ENCODE measurements at places on chromosomes 6 and 20.

DNA sequence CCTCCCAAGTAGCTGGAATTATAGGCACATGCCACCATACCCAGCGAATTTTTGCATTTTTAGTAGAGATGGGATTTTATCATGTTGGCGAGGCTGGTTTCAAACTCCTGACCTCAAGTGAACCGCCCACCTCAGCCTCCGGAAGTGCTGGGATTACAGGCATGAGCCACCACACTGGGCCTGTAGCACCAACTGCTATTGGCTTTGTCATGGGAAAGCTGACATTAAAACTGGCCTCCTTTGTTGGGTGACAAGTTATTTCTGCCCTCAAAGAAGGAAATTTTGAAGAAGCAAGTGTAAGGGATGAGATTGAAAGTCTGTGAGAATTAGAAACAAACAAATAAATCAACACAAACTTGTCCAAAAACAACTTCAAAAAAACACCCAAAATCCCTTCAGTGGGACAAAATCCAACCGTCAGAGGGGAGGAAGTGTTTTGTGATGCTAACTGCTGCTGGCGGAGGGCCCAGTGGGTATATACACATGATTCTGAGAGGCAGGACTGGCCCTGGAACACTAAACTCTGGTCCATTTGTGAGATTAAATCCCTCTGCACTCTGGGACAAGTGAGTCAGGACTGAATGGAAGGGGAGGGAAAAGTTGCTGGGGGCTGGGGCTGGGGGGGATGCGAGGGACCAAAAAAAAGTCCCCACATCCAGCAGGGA, 87.5 kb upstream of the NAA20 start:
- DNase-seq: no peak

- DNase-seq: no peak
Observed at GRCh38 chr6:31968791-31969711, 2.9 kb downstream of the DXO start.

GRCh38 chr20:49631856-49632418, 64.0 kb upstream of the PTGIS start:
- DNase-seq: no peak

DNA sequence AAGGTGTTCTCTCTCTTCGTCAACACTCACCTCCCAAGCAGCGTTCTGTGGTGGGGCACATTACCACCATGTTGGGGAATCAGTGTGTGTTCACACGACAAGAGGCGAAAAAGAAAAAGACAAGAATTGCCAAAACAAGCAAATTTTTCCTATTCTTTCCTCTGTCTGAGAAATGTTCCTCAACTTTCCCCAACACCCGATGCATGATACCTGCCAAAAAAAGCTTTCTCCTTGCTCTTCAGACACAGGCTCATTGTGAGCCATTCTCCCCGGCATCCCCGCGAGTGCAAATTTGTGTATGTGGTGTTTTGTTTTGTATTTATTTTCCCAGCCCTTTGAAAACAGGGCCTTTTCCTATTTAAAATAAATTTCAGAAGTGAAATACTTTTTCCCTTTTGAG, 100.9 kb downstream of the JAG1 start:
- DNase-seq: no peak

- peak; percentile 27 for DNase-seq
Observed at GRCh38 chr6:20564777-20565176, 30.5 kb downstream of the CDKAL1 start.

DNA sequence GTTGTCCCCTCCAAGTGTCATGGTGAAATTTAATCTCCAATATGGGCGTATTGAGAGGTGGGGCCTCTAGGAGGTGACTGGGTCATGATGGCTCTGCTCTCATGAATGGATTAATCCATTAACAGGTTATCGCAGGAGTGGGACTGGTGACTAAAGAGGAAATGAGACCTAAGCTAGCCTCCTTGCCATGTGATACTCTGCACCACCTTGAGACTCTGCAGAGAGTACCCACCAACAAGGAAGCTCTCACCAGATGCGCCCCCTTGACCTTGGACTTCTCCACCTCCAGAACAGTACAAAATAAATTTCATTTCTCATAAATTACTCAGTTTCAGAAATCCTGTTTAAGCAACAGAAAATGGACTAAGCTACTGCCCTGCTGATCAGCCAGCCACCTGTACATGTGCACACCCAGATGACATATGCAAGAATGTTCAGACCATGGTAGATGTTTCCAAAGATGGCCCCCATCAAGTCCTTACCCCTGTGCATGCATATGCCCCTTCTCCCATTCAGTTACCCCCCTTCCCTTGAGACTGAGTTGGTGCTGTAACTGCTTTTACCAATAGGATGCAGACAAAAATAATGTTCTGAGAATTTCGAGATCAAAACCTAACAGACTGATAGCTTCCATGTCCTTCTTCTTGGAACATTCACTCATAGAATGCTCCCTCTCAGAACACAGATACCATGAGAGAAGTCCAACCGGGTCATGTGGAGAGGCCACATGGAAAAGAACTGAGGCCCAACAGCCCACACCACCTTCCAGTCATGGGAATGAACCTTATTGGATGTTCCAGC, 28.4 kb downstream of the MAP3K5 start:
- no peak for DNase-seq

DNA sequence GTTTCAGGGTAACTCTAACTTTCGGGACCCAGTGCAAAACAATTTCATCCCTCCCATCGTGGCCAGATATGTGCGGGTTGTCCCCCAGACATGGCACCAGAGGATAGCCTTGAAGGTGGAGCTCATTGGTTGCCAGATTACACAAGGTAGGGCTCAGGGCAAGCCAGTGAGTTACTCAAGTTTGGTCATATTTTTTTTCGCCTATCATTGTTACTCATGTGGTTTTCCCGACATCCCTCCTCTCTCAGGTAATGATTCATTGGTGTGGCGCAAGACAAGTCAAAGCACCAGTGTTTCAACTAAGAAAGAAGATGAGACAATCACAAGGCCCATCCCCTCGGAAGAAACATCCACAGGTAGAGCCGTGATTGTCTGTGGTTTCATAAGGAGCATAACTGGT, 58.2 kb downstream of the DCBLD1 start:
- no peak for DNase-seq

DNA sequence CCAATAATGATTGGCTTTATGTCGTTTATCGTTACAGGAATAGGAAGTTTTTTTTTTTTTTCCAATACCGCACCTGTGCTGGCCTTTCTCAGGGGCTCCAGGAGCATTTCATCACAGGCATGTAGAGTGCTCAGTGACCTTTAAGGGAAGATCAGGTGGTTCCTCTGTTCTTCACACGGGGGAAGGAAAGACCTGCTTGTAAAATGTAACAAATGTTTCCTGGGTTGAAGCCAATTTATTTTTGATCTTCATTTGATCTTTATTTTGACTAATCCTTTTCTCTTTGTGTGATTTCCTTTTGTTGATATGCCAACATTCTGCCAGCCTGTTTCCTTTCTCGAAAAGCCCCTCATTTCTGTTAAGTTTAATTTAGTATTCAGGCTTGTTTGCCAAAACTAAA, 61.9 kb upstream of the HBS1L start:
- DNase-seq: no peak

- DNase-seq: peak; percentile 57
Observed at GRCh38 chr6:132964101-132964867, 149.9 kb downstream of the RPS12 start.
